ENCODE measurements at places on chromosomes 5 and 9.

- no peak for DNase-seq
These were observed 9.5 kb downstream of the OR2S2 start for GRCh38 chr9:35948451-35948850.

DNA sequence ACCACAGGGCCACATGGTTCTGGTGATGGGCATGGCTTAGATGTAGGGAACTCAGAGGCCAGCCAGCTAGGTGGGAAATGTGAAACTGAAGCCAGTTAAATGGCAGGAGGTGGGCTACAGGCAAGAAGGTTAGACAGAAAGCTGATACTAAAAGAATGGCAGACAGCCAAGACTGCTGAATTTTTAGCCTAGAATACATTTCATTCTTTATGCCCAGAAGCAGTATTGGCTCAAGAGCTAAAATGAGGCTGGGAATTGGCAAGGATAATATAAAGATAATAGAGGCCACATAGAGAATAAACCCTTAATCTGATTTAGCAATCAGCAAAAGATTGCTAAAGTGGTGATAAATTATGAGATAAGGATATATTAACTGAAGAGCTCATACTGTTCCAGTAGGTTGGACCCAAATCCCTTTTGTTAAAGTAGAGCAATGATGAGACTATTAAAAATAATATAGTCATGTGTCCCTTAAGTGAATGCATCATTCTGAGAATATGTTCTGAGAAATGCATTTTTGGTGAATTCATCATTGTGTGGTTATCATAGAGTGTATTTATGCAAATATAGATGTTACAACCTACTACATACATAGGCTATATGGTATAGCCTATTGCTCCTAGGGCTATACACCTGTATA lies 234.3 kb downstream of the CHSY3 start:
- no peak for DNase-seq

DNA sequence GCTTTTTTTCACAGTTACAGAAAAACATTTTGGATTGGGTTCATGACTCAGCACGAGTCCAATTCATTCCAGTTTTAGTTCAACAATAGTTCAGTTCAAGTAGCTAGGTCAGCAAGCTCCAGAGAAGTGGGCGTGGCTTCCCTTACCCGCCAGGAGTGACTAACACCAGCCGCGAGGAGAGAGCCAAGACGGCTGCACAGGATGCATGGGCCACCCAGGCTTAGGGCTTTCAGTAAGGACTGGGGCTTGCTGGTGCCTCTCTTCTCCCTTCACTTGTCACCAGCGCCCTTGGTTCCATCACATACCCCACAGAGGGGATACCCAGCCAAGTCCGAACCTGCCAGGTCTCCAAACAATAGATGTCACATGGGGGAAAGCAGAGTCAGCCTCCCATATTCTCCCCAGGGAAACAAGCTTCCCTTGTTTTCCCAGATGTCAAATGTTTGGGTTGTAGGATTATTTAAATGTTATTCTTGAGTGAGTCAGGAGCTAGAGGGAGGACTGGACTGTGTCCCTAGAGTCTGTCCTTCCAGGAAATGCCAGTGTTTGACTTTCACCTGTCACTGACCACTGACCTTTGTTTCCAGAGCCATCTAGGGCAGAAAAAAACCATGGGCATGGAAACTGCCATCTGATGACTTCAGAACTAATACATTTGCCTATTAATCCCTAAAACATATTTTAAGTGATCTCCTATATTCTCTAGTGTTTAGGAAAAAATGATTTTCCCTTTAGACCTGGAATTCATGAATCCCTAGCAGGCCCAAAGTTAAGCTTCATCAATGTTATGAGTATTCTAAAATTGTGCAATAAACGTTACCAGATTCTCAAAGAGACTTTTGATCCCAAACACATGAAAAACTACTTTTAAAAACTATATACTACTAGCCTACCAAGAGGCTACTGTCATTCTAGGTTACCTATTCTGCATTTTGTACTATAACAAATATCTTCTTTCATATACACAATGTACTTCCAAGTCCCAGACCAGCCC lies 51.9 kb downstream of the NIPAL4 start:
- no peak for DNase-seq

DNA sequence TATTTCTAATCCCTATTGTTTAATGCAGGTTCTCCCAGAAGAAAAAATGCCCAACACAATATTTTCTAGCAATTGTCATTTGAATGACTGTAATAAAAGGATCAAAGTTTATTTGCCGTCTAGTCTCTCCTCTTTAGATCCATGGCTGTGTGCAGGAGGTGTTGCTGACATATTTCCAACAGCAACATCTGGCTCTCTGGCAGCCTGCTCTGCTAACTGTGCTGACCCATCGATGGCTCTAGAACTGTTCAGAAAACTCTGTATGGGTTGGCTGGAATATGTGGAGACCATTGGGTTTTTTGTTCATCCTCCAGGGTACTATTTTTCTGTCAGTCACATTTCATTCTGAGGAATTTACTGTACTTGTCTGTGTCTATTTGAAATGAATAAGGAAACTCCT lies 202.0 kb upstream of the SLC27A6 start:
- DNase-seq = no peak

DNA sequence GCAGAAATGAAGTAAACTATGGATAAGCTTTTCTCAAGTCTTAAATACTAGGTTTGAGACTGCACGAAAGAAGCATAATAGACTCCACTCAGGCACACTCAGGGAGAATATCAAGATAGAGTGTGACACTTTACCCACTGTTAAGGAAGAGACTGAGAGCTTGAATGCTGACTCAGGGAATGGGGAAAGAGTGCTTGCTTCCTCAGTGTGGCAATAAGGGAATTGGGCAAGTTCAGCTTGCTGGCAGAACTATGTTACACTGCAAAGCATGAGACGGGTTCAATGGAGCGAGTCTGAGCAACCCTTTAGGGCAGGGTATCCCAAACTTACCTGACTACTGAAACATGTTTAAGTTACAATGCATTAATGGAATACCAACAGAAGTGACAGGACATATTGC lies 237.7 kb upstream of the MEF2C start:
- no peak for DNase-seq

DNA sequence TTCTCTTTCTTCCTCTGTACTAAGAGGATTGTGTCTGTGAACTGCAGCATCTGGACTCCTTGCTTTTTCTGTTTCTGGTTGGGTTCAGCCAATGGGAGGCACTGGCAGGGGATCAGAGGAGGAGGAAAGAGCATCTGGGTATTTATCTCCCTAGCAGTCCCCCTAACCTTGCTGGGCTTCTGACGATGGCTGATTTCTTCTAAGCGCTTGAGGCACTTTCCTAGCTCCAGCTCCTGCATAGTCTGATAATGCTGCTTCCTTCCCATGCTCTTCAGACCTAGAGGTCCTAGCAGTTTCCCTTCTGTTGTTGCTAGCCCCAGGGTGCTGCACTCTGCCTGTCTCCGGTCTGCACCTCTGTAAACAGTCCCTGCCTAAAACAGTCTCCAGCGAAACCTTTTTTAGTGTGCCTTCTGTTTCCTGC lies 225.1 kb downstream of the PDZD2 start:
- DNase-seq = no peak

GRCh38 chr5:56527174-56527573 lies 288.2 kb upstream of the MAP3K1 start:
- DNase-seq = no peak

DNA sequence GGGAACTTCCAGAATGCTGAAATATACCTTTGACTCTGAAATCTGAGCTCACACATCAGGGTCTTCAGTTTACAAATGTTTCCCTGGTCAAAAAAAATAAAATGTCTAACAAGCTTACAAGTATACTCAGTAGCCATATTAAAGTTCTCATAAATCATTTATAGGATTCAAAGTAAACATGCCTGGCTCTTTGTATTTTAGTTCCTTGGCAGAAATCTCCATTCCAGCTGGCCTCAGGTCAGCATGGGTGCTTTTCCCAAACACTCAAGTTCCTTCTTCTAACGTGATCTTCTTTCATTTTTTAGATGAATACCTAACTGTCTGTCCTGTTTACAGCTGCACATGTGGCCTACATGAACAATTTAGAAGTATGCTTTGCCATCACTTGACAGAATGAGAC lies 263.2 kb downstream of the GAS1 start:
- DNase-seq = no peak

DNA sequence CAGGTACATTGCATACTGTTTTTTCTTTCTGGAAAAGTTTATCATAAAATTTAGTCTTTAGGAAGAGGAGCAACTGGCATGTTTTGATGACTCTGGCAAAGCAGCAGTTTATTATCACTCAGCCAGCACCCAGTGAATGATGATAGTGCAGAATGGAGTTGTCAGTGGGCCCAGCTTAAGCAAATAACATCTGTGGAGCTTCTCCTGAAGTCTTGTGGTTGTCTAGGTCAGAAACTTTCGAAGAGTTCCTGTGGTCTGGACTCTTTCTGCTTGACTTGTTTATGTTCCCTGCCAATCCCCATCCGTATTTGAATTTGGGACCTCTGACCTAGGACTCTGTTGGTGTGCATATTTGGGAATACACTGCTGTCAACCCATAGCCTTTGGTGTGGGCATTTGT lies 38.1 kb upstream of the C5orf47 start:
- DNase-seq = no peak

DNA sequence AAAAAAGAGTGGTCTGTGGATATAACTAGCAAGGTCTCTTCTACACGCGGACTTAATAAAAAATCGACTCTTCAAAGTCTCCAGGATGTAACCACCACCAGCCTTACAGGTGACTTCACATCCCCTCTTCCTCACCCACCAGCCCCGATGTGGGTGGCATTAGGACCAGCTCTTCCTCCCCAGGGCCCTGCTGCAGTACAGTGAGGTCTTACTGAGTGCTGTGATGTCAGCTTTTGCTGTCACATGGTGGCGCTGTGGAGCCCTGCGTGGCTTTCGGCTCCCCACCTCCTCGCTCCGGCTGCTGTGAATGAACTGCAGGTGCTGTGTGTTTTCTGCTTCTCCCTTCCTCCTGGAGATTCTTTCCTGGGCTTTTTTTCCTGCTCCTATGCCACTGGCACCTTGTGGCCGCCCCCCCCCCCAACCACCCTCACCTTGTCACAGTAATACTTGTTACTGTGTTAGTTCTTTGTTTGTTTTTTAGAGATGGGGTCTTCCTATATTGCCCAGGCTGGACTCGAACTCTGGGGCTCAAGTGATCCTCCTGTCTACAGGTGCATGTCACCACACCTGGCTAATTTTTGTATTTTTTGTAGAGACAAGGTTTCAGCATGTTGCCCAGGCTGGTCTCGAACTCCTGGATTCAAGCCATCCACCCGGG lies 15.8 kb upstream of the RAPGEF1 start:
- DNase-seq = peak; percentile 81

- DNase-seq = no peak
These were observed 17.1 kb upstream of the APC start for GRCh38 chr5:112720576-112720975.

GRCh38 chr9:71001780-71002386 lies 119.5 kb downstream of the TRPM3 start:
- no peak for DNase-seq

DNA sequence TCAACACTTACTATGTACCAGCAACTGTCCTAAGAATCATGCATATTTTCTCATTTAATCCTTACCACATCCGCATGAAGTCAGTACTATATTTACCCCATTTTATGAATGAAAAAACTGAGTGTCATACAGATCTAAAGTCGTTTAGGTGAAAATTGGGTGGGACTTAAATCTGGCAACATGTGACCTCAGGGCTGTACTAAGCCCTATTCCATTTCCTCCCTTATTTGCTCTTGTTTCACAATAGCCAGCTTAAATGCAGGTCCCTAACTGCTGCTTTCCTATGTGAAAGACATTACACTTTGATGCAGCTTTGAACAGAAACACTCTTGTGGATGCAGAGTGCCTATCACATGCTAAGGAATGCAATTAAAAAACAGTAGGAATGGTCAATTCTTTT lies 2.5 kb upstream of the RAB14 start:
- no peak for DNase-seq

DNA sequence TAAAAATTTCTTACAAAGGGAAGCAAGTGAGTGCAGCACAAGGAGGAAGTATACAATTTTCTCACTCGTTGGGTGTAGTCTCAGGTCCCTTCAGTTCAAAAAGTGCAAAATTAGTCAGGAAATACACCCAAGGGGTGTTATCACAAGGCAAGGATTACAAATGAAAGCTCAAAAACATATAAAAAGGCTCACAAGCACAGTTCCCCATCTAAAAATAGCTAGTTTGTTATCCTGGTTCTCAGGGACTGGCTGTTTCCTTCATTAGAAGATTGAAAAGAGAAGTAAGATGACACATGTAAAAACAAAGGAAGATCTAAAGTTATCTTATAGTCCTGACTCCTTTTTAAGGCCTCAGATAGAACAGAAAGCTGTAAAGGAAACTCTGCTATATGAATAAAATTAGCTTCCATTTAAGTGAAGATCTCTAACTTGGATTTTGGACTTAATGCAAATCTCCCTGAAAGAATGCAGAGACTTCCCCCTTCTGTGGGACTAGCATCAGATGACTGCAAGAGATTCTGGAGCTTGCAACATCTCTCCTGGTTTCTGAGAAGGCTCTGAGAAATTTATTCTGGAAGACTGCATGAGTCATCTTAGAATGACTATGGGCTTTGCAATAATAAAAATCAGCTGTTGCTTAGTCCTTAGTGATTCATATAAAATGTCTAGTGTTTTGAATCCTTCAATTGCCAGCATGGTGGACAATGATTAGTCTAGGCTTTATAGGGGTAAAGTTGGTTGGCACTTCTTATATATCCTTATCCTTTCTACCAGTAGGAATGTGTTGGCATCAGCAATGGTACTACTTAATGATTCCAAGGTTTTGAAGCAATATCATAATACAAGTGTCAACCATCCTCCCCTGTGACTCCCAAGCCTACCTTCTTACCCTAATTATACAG lies 25.4 kb downstream of the DAB2 start:
- peak; percentile 63 for DNase-seq

GRCh38 chr9:83978992-83979811 lies 813 bp downstream of the HNRNPK start:
- peak; percentile 71 for DNase-seq

GRCh38 chr9:72728031-72728770 lies 206.8 kb downstream of the TMC1 start:
- no peak for DNase-seq

- no peak for DNase-seq
These were observed 270.8 kb upstream of the ACTBL2 start for GRCh38 chr5:57753446-57753845.

DNA sequence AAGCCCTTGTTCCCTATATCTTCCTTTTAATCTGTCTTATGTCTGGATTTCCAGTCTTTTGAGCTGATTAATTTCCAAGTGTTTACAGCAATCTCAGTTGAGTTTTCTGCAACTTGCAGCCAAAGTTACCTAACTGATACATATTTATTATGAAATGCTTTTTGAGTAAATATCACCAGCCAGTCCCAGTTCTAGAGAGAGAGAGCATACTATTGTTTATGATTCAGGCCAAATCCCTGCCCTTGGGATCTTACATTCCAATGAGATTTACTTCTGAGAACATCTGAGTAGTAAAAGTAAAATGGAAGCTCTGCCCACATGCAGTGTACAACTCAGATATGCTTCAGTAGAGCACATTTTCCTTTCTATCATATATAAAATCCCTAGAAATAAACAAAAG lies 661.7 kb downstream of the KCTD16 start:
- no peak for DNase-seq
